ENCODE measurements at places on chromosomes 12 and 14.

- no peak for DNase-seq
Measured at GRCh38 chr12:42448841-42449240, 122.9 kb downstream of the PPHLN1 start.

DNA sequence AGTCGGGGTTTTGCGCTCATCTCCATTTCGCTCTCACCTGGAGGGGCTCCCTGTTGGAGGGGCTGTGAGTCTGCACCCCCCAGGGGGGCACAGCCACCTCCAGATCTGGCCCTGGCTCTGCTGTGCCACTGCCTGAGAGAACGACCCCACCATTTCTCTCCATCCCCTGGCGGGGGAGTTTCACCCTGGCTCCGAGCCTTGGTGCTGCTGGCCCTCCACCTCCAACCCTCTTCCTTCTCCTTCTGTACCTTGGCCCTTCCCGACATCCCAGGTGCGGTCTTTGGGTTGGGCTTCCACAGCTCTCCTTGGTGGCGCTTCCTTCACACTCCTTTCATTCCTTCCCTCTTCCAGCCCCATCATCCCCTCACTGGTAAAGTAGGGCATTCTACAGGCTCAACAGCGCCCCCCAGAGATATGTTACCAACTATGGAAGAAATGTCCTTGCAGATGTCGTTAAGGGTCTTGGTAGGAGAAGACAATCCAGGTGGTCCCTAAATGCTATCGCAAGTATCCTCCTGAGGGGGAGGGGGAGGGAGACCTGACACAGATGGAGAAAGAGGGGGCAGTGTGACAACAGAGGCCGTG lies 16.3 kb downstream of the SERPINA1 start:
- peak; percentile 47 for DNase-seq

- DNase-seq, result no peak
Measured at GRCh38 chr14:57388067-57388466, 2.3 kb upstream of the NAA30 start.

DNA sequence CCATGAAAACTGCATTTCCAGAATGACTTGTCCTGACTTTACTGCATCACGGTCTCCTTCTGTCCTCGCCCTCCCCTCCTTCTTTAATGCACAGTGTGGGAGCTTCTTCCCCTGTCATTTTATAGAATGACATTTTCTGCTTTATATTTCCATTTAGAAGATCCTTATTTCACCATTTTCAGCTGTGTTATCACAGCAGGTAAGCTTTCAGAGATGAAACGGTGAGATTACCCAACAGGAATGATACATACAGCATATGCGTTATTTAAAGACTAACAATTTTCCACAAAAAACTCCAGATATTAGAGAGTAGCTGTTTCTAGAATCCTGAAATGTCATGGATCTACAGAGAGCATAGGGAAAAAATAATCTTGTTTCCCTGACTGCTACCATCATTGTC lies 27.3 kb upstream of the PZP start:
- no peak for DNase-seq

DNA sequence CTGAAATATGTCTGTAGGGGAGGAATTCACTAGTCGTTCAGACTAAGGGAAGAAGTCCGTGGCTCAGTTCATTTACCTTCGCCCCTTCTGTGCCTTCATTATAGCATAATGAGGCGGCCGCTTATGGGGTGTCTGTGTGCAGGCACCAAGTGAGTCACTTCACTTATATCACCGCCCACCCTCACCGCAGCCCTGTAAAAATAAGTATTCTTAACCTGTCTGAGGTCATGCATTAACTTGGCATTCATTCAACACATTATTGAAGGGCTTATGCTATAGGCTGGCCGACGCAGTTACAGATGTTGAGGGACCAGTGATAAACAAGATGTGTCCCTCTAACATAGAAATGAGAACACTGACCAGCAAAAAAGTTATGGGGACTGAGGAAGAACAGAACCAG lies 47.7 kb upstream of the PTCSC3 start:
- no peak for DNase-seq

GRCh38 chr12:116677202-116677661 lies 60.6 kb downstream of the SPRING1 start:
- no peak for DNase-seq

- DNase-seq, result peak; percentile 57
Measured at GRCh38 chr12:104623883-104624282, 167.1 kb downstream of the CHST11 start.

- DNase-seq, result no peak
Measured at GRCh38 chr12:91988086-91988923, 157.3 kb downstream of the BTG1 start.

- no peak for DNase-seq
Measured at GRCh38 chr12:81181691-81182090, 103.8 kb downstream of the ACSS3 start.

- no peak for DNase-seq
Measured at GRCh38 chr14:51448831-51449670, 202.7 kb upstream of the FRMD6 start.

- peak; percentile 92 for DNase-seq
Measured at GRCh38 chr12:107607464-107608392, 77.9 kb upstream of the PWP1 start.

DNA sequence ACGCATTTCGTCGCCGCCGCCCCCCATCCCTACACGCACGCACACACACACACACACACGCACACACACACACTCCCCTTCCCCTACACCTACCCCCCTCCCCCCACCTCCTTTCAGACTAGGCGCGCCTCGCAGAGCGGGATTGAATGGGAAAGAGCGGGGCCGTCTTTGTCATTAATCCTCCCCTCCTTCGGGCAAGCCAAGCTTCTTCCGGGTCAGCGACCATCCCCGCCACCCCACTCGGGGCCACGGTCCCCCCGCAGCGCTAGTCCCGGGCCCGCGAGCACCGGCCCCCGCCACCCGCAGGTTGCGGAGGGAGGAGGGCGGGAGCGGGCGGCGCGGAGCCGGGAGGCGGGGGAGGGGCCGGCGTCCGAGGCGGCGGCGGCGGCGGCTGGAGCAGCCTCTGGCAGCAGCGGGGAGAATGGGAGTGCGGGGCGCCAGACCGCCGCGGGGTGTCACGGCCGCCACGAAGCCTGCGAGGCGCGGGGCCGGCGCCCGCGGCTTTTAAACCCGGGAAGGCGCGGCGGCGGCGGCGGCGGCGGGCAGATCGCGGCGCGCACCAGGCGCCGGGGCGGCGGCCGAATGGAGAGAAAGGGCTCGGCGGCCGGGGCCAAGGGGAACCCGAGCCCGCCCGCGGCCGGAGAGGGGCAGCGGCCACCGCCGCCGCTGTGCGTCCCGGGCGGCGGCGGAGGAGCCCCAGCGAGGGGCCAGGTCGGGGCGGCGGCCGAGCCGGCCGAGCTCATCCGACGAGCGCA lies at the start of gene TTC9:
TSS of gene TTC9 (plus strand) at position 369 of the 755 bp plus-strand sequence. CDS start at position 583, 214 bp downstream.
- peak; percentile 78 for DNase-seq

DNA sequence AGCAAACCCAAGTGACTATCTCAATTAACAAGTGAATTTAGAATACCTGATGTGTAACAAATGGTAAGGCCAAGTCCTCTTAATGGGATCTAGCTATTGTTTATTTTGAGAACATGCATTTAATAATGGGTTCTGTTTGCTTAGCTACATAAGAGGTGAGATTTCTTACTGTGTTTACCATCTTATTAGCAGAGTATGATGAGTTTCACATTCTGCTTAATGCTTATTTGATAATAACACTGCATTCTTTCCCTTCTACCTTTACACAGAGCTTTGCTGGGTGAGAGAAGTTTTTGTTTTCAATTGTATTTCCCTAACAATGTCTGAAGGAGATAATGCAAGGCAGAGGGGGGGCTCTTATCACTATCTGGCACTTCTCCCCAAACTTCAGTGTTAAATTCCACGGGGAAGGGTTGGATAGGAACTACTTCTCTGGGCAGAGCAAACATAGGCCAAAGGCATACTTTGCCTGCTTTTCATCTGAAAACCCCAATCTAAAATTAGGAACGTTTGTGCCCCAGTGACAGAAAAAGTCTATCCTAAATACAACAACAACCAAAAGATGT lies 129.0 kb upstream of the ATXN7L3B start:
- DNase-seq, result peak; percentile 18

DNA sequence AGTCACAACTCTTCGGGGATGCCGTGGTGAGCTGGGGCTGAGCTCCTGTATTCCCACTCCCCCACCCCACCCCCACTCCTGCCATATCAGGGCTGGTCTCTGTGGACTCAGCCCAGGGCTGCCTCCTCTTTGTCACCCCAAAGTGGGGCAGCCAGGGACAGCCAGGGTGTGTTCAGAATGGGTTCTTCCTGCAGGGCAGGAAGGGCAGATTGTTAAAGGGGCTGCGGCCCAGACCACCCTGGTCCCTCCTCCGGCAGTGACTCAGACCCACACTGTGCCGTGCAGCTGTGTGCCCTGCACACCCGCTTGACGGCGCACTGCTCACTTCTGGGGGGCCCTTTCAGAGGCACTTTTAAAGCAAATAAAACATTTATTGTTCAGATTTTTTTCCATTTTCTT lies 9.3 kb downstream of the SLC48A1 start:
- no peak for DNase-seq

DNA sequence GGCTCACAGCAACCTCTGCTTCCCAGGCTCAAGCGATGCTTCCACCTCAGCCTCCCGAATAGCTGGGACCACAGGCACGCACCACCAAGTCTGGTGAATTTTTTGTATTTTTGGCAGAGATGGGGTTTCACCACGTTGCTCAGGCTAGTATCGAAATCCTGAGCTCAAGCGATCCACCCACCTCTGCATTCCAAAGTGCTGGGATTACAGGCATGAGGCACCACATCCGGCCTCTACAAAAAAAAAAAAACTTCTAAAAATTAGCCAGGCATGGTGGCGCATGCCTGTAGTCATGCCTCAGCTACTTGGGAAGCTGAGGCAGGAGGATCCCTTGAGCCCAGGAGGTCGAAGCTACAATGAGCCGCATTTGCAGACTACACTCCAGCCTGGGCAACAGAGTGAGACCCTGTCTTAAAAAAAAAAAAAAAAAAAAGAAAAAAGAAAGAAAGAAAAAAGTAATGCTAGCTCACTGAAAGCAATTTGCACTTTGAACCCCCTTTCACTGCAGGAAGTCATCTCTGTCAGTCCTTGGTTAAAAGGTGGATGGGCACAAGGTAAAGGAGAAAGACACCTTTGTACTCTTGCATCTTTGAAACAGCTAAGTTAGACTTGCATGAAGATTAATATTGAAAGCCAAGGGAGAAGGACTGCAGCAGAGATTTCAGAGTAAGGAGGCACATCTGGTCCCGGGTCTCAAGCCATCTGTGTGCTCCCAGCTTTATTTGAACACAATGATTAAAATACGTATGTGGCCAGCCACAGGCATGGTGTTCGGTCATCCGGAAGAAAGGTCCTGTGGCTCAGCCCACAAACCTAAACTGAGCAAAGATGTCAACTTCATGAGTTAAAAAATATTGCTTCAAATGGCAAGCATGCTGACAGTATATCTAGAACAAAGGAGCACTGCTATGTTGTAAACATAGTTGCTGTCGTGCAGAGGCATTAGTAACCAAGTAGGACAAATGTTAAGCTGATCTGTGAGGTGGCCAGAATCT lies 103.8 kb upstream of the HMGA2 start:
- DNase-seq, result peak; percentile 25

GRCh38 chr12:19388131-19388549 lies 51.2 kb upstream of the AEBP2 start:
- DNase-seq, result no peak

- no peak for DNase-seq
Measured at GRCh38 chr12:49557917-49558215, 10.1 kb downstream of the MCRS1 start.

GRCh38 chr14:104567141-104567956 lies 12.2 kb upstream of the C14orf180 start:
- no peak for DNase-seq

- DNase-seq, result no peak
Measured at GRCh38 chr12:19058235-19059021, 71.1 kb upstream of the PLEKHA5 start.

- DNase-seq, result no peak
Measured at GRCh38 chr14:68173227-68173972, 353.8 kb downstream of the RAD51B start.

GRCh38 chr14:61765225-61765943 lies 3.2 kb downstream of the SNAPC1 start:
- DNase-seq, result no peak

GRCh38 chr14:83147006-83147405 lies 1613.4 kb upstream of the SEL1L start:
- DNase-seq, result no peak

GRCh38 chr12:9211687-9212086 lies 3.5 kb upstream of the PZP start:
- no peak for DNase-seq

DNA sequence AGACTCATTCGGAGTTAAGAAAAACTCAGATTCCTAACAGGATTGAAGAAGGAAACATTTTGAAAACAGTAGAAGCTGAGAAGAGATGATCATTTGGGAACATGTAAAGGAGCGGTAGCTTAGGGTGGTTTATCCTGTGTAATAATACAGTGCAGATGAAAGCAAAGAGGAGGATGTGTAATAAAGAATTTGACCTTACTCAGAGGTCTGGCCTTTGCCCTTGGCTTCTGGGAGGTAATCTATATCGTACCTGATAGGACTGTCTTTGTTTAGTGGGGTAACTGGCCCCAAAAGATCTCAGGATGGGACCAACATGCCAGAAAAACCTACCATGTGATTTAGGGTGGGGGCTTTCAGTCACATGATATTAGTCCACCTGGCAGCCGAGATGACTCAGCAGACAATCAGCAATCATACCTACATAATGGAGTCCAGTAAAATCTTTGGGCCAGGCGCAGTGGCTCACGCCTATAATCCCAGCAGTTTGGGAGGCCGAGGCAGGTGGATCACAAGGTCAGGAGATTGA lies 23.3 kb upstream of the KLHL42 start:
- no peak for DNase-seq

- DNase-seq, result no peak
Measured at GRCh38 chr14:81396113-81396512, 4.0 kb downstream of the STON2 start.

DNA sequence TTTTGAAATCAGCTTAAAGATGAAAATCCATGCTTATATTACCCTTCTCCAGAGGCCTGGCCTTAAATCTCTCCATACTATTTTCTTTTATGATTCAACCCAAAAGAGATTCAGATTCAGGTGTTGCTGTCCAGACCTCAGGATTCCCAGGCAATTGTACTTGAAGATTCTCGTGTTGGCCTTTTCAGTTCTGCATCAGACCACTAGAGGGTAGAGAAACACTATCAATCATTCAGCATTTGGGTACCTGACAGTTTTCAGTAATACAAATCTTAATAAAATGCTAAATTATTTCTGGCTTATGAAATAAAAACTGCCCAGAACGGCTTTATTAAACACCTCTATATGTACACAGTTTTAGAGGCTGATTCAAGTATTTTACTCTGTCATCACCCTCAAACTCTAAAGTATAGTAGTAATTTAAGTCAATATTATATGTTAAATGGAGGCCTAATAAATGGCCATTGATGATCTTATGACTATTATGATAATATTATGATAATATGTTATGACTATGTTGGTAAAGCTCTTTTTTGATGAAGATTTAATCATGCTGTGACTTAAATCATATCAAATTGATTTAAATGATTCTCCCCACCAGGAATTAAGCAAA lies 301.1 kb downstream of the DUSP6 start:
- DNase-seq, result peak; percentile 72

DNA sequence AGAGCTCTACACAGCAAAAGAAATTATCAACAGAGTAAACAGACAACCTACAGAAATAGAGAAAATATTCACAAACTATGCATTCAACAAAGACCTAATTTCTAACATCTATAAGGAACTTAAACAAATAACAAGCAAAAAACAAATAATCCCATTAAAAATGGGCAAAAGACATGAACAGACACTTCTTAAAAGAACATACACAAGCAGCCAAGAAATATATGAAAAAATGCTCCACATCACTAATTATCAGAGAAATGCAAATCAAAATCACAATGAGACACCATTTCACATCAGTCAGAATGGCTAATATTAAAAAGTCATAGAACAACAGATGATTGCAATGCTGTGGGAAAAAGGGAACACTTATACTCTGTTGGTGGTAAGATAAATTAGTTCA lies 100.7 kb upstream of the LGR5 start:
- DNase-seq, result no peak
